ENCODE measurements at places on chromosomes 11 and 22.

GRCh38 chr22:26239581-26239980 lies 70.3 kb downstream of the SEZ6L start:
- no peak for DNase-seq

GRCh38 chr11:84906995-84907394 lies 720.1 kb downstream of the DLG2 start:
- DNase-seq, result peak; percentile 37

DNA sequence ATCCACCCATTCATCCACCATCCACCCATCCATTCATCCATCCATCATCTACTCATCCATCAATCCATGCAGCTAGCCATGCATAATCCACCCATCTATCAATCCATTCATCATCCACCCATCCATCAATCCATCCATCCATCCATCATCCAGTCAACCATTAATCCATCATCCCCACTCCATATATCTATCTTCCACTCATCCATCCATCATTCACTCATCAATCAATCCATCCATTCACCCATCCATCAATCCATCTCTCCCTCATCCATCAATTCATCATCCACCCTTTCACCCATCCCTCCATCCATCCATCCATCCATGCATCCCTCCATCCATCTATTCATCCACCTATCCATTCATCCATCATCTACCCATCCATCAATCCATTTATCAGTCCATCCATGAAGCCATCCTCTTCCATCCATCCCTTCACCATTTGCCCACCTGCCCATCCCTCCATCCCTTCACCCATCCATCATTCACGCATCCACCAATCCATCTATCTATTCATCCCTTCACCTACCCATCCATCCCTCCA lies 689.4 kb downstream of the BRD1 start:
- no peak for DNase-seq

DNA sequence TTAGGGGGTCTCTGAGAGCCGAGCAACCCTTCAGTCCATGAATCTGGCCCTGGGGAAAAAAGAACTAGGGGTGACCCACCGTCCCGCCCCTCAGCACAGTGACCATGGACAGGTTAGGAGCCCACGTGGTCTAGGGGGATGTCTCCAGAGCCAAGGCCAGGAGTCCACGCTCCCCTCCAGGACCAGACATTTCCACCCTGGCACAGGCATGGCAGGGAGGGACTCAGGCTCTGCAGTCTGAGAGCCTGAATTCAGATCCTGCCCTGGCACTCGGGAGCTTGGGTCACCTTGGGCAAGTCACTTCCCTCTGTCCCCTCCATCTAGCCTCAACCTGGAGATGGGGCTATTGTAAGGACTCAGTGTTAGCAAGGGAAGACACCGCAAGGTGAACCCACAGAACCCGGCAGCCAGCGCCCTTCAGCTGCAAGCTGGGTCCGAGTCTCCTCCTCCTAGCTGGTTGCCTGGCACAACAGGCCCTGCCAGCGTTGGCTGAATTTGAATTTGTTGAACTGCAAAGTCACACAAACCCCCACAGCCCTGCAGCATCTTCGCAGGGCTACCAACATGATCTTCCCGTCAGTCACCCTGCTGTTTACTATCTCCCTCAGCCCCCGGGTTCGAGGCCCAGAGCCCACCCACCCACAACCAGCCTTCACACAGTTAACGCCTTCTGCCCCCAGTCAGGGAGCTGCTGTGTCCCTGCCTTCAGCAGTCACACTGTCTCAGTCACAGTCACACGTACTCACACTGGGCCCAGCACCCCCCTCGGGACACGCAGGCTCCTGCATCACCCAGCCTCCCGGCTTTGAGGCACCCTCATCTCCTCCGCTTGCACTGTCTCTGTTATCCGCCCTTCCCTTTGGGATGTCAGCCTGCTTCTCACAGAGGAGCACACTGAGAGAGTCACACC lies 603 bp upstream of the PDGFB start:
- DNase-seq, result no peak

GRCh38 chr11:57155838-57156607 lies 25.7 kb upstream of the LRRC55 start:
- DNase-seq, result no peak

DNA sequence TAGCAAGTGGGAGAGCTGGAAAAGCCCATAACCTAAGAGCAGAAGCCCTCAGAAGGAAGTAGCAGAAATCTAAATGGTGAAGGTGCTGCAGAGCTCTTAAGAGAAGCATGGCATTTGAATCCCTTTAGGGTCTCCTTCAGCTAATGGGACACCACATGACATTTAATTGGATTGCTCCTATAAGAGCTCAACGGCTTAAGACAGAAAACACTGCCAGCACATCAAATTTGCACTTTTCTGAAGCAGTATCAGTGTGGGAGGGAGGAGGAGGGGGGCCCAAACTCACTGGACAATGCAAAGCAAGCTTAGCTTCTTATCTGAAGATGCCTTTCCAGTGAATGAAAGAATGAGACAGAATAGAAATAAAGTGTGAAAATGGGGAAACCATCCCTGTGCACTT lies 287.9 kb upstream of the MTNR1B start:
- DNase-seq, result no peak

GRCh38 chr11:121112498-121113455 lies 11.7 kb downstream of the TECTA start:
- DNase-seq, result peak; percentile 63

DNA sequence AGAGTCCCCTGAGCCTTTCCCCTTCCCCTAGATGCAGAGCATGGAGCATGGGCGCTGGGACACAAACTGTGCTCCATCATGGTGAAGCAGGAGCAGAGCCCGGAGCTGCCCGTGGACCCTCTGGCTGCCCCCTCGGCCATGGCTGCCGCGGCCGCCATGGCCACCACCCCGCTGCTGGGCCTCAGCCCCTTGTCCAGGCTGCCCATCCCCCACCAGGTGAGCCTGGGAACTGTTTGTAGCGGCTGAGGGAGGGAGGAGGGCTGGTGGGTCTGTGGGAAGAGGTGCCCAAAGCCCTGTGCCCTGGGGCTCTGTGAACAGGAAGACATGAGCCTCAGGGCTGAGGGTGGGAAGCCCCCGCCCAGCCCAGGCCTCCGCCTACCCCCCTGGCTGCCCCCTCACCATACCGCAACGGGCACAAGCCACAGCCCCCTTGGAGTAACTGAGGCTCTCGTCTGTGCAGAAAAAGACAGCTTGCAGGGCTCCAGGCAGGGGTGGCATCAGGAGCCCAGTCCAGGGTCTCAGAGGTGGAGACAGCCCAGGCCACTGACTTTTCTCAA lies 30.4 kb downstream of the CREB3L1 start:
- DNase-seq, result no peak

DNA sequence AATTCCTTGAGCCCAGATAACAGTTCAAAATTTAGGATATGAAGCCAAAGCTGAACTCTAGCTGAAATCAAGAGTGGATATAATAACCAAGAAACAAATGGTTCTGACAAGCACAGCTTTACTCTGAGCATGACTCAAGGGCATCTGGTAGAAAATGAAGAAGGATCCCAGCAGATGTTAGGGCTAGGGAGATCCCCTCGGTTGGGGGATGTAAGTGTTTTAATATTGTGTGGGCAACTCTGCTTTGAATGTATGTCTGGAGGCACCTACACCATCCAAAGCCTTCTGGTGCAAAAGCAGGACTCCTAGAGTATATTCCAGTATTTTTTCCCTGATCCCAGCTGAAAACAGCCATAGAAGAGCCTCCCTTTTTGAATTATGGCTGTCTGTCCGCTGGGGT lies 61.7 kb downstream of the FLI1 start:
- no peak for DNase-seq

GRCh38 chr22:17955590-17956379 lies 68.6 kb downstream of the MICAL3 start:
- DNase-seq, result no peak

GRCh38 chr11:120108154-120108784 lies 29.6 kb downstream of the TRIM29 start:
- DNase-seq, result peak; percentile 42

DNA sequence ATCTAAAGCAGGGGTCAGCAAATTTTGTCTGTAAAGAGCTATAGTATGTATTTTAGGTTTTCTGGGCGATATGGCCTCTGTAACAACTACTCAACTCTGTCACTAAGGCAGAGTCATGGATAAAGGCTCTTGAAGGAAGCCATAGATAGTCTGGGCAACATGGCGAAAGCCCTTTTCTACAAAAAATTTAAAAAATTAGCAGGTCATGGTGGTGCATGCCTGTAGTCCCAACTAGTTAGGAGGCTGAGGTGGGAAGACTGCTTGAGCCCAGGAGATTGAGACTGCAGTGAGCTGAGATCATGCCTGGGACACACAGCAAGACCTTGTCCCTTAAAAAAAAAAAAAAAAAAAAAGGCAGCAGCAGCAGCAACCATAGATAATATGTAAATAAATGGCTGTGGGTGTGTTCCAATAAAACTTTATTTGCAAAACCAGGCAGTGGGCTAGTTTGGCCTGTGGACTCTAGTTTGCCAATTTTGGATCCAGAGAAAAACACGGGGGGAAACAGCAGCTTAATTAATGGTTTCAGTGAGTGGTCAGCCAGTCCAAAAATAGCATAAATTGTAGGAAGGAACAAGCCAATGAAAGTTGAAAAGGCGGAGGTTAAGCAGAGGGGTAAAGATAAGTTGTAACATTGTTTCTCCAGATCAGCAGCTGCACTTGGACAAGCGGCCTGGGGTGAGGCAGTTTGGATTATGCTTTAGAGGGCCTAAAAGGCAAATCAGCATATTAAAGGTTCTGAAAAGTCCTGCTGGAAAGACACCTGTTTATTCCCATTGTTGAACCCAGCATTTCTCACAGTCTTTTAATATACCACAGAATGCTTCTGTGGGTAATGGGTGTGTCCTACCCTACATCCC lies 62.6 kb downstream of the KIAA1671 start:
- DNase-seq, result no peak

- no peak for DNase-seq
Observed at GRCh38 chr11:20658135-20658534, 11.3 kb upstream of the NELL1 start.

DNA sequence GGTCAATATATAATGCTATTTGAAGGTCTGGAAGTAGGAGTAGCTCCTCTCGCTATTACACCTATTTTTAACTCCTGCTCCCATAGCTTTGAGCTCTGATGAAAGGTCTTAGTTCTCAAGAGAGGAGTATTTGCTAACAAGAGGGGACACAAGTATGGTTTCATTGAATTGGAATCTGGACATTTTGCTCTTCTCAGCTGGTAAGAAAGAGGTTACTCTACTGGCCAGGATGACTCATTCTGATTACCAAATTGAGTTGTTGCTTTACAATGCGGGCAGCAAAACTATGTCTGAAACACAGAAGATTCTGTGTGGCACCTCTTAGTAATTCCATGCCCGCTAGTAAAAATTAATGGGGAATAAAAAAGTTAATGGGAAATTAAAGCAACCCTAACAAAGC lies 63.6 kb upstream of the EP300 start:
- peak; percentile 95 for DNase-seq

GRCh38 chr11:135069890-135070289 lies 657.8 kb upstream of the B3GAT1 start:
- DNase-seq, result no peak

DNA sequence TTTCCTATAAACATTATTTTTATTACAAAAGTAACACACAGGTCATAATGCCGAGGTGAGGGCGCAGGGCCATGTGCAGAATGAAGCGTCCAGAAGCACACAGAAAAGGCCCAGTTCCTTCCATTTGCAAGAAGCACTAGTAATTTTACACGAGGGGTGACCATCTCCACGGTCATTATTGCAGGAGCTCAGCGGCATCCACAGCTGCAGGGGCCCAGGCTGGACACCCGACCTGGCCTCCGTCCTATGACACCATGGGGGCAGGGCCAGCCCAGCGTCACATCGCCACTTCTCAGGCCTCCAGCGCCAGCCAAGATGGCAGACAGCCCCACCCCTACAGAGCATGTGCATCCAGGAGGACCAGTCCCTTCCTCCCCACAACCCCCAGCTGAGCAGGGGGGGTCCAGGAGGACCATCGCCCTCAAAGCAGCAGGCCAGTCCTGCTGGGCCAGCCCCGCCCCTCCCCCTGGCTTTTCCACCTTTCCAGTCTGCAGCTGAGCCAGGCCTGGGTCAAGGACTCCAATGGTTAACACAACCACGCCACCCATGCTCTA lies 3.5 kb downstream of the IGF2 start:
- DNase-seq, result no peak

DNA sequence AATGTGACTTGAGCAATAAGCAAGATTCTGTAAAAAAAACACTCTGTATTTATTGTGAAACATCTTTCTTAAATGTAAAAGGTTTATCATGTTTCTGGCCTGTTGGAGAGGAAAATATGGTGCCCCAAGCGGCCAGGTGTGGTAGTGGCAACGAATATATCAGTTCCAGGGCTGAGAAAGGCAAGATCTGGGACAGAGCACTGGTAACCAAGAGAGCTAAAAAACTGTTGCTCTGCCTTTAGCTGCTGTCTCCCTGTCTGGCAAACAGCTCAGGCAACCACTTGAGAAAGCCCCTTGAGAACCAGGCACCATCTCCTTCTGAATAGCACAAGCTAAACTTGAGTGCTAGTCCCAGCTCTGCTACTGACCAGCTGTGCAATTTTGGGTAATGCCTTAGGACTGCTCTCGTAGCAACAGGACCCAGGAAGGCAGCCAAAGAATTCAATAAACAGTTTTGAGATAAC lies 129.9 kb downstream of the KCNC1 start:
- DNase-seq, result no peak

DNA sequence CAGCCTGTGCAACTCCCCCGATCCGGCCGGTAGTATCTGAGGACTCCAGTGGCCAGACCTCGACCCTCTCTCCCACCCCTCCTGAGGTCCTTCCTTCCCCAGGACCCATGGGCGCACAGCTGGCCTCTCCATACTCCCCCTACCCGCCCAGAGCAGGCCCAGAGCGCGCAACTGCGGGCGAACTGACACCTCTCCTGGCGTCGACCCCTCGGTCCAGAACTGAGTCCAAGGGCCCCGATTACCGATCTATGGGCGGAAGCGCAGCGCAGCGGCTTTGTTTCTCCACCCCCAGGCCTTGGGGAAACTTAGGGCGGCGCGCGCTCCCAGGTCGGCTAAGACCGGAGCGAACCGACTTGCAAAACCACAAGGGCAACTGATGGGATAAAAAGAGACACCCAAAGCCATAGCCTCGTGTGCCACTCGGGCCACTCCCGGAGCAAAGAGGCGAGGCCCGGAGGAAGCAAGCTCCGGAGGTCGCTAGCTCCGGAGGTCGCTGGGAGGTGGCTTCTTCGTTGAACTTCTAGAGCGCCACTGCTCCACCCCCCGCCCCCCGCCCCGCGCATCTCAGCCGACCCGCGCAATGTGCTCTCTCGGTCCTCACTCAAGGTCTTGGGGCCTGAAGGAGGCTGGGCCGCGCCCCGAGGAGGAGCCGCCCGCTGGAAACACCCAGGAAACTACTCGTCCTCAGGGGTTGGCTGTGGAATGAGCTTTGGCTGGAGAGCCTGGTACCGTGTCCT lies 9.8 kb upstream of the ALX4 start:
- no peak for DNase-seq

DNA sequence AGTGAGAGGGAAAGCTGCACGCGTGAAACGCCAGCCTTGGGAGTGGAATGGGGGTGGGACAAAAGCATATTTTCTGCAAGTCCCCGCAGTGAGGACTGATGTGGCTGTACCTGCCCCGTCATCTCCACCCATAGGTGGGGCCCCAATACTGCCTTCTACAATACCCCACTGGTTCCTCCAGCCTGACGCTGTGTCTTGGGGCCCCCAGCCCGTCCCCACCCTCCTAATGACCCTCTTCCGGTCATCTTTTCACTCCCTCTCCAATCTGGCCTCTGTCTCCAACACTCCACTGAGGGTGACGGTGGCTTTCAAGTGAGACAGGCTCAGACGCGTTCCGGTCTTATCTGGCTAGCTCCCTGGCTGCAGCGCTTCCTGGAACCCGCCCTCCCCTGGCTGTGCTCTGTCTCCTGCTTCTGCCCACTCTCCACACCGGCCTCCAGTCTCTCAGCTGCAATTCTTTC lies 104.2 kb downstream of the MICAL3 start:
- no peak for DNase-seq

Data from AG10803 (cell line).